Stimulated activated CD8-positive, alpha-beta memory T cell treated with anti-CD3 and anti-CD28 coated beads, Interleukin-15, amount 100 ng/mL, for 4 hours (primary cell): ENCODE measurements at places on chromosomes 1 and 21.

DNA sequence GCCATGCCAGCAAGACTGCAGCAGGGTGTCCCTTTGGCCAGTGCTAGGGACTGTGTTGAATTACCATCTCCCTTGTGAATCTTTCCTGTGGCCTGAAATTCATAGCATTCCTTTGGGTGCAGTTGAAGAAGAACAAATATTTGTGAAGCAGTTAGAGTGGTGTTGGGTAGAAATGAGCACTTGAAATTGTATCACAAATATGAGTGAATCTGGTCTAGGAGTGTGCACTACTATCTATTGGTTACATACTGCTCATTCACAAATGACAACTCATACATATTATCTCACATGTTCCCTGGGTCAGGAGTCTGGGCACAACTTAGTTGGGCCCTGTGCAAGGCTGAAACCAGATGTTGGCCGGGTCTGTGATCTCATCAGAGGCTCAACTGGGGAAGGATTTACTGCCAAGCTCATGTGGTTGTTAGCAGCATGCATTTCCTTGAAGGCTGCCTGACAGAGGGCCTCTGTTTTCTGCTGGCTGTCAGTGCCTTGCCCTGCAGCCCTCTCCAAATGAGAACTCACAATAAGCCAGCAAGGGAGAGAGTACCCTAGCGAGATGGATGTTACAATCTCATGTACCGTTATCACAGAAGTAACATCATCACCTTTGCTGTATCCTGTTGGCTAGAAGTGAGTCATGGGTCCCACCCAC, 23.8 kb downstream of the AJAP1 start:
- DNase-seq, result no peak

DNA sequence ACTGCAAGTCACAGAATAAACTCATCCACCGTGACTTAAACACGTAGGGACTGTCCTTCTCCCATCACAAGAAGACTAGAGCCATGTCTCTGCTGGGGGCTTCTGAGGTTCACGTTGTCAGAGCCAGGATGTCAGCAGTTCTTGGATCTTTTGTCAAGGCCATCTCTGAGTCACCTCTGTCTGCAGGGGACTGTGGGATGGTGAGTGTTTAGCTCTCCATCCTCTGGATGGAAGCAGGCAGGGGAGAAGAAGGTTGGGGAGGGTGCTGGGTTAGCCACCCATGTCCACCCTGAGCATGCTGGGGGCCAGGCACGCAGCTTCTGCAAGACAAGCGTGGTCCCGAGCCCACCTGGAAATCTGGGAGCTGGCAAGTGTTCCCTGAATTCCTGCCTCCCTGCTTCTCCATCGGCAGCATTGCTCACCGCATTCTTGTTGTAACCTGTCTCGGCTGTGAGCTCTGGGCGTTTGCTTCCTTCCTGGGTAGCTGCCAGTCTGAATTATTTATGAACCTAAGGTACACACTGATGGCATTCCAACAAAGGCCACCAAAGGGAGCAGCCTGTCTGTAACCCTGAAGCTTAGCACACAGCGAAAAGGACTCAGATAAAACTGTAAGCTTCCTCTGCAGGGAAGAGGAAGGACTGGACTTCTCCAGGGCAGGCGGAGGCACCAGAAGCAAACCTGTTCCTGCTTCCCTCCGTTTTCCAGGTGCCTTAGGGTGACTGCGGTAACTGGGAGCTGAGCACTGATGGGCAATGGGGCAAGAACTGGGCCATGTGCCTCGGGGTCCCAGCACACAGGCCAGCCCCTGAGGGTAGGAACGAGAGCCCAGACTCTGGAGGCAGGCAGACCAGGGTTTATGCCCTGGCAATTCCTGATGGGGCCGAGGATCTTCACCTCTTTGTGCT, 88.6 kb downstream of the RIPK4 start:
- DNase-seq, result no peak

- DNase-seq, result no peak
Measured at GRCh38 chr1:206415942-206416341, 54.3 kb upstream of the IKBKE start.

DNA sequence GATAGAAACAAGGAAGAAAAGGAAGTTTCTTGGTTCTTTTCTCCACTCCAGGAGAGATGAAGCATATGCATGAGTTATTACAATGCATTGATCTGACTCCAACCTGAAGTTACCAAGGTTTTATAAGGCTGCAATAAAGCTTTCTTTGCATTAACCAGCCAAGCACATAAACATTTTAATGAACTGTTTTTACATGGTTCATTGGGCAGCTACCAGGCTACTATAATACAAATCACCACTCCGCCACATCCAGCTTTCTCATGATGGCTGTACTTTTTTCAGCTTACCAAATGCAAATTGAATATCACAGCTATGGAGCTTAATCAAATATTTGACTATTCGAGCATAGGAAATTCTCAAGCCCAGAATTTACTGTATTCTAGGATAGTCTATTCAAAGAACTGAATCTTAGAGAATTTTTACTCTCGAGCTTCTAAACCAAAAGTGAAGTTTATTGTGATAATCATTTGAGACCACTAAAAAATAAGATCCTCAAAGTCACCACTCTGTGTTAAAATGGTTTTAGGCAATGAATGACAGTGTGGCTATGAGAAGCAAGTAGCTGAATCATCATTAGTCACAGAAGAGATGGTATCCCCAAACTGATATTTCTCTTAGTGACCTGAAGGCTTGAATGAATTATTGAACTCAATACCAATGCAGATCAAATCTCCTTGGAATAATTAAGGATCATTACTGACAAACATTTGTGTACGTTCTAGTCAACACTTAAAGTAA, 58.6 kb upstream of the ZNF281 start:
- no peak for DNase-seq

DNA sequence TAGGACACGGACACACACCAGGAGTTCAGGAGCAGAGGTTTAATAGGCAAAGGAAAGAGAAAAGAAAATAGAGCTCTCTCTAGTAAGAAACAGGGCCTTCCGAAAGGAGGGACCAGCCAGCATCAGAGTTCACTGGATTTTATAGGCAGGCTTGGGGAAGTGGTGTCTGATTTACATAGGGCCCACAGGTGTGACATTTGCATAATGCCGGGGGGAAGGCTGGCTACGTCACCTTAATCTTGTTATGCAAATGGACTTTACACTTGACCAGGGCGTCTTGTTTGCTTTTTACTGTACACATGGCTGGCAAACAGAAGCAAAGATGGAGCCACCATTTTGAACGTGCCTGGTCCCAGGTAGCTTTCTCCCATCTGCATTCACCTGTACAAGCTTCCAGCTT, at the start of gene OR14A16:
Gene OR14A16, minus strand, starts transcription at position 97 of the 400 bp plus-strand sequence. CDS start 8,390 bp downstream, outside the sequence.
- DNase-seq, result no peak

- DNase-seq, result no peak
Measured at GRCh38 chr1:26938004-26938658, 16.6 kb downstream of the NUDC start.

- DNase-seq, result no peak
Measured at GRCh38 chr1:213623064-213623581, 364.6 kb upstream of the PROX1 start.

DNA sequence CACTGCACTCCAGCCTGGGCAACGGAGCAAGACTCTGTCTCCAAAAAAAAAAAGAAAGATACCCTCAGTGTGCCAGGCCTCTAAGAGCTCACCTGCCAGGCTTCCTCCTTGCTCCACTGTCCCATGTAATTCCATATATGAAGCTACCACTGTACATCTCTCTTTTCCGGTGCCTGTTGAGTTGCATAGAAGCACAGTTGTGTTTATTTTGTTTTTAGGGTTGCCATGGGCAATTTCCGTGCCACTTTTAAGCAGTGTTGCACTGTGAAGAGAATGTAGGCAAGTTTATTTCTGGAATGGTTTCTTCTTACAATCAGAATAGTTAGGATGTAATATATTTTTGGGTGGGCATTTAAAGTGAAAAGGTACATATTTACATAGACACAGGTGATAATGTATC, 23.3 kb downstream of the MR1 start:
- no peak for DNase-seq

DNA sequence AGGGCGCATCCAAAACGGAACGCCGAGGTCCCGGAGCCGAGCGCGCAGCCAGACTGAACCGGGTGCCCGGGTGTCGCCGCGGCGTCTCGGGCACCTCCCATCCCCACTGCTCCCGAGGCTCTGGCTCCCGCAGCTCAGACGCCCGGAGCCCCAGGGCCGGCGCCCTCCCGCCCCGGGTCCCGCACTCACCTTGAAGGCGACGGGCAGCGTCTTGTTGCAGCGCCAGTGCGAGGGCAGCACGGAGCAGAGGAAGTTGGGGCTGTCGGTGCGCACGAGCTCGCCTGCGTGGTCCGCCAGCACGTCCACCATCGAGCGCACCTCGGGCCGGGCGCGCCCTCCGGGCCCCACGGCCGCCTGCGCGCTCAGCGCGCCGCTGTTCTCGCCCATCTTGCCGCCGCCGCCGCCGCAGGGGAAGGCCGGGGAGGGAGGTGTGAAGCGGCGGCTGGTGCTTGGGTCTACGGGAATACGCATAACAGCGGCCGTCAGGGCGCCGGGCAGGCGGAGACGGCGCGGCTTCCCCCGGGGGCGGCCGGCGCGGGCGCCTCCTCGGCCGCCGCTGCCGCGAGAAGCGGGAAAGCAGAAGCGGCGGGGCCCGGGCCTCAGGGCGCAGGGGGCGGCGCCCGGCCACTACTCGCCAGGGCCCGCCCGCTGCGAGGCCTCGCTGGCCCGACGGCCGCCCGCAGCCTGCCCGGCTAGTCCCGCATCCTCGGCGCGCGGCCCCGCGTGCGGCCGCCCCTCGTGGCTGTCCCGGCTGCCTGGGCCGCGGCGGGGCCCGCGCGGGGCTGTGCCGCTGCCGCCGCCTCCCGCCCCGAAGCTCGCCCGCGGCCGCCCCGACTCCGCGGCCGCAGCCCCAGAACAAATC, 447 bp downstream of the RUNX3 start:
- no peak for DNase-seq

GRCh38 chr1:11238311-11238710, 24.0 kb downstream of the MTOR start:
- DNase-seq, result no peak

DNA sequence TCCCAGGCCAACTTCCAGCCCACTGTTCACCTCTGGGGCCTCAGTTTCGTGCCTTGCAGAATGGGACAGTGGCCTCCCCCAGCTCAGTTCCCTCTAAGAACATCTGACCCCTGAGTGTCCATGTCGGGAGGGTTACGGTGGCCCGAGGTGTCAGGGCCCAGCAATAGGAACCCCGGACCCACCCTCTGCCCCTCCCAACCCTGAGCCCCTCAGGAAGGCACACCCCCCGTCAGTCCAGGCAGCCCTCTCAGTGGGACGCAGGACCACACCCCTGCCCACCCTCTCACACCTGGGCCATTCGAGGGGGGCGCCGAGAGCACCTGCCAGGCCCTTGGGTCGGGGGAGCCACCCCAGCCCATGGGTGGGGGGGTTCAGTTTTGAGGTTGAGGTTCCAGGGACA, 447 bp downstream of the TTC34 start:
- no peak for DNase-seq

DNA sequence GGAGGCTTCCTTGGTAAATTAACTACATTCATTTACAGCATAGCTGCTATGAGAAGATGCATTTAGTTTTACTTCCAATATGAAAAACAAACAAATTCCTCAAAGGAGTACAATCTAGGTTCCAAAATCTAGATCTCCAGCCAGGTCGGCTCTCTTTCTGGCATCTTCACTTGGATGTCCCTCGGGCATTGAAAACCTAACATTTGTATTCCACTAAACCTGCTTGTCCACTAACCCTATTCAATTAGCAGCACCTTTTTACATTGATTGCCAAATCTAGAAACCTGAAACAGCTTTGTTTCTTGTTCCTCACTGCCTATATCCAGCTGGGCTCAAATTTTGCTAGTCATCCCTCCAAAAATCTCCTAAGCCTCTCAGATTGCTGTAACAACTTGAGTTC, 14.3 kb upstream of the CXADR start:
- no peak for DNase-seq

- no peak for DNase-seq
Measured at GRCh38 chr1:241167121-241167630, 189.8 kb downstream of the RGS7 start.

GRCh38 chr1:109768820-109769219, 5.1 kb upstream of the EPS8L3 start:
- no peak for DNase-seq

GRCh38 chr1:156276966-156277381, 5.7 kb downstream of the SMG5 start:
- no peak for DNase-seq

DNA sequence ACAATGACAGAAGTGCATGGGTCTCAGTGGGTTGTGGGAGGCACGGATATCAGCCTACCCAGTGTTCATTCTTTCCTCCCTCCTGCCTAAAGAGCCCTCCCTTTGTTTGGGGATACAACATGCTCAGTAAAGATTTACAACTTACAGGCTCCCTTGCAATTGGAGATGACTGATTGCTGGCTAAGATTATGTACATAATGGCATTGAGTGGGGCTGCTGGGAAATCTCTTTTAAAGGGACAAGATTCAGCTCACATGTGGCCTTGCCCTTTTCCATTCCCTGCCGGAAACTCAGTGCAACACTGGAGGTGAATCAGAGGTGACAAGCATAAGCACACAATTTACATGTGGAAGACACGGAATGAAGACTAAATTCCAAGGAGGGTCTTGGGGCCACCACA, 83.7 kb upstream of the CHRM3 start:
- no peak for DNase-seq

DNA sequence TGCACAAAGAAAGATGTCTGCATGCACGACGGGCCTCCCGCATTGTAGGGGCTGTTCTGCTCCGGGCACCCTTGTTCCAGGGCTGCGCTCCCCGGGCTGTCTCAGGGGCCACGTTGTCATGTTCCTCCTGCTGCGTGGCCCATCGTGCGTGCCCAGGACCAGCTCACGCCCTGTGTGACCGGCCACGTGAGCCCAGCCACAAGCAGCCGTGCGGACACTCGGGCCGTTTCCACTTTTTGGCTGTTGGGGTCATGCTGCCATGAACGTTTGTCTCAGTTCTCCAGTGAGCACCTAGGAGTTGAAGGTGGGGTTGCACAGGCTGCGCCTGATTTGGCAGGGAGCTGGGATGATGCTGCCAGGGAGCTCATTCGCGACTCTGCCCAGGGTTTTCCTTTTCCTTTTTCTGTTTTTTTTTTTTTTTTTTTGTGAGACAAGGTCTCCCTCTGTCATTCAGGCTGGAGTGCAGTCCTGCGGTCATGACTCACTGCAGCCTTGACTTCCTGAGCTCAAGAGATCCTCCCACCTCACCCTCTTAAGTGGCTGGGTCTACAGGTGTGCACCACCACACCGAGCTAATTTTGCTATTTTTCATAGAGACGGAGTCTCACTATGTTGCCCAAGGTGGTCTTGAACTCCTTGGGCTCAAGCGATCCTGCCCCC, 17.4 kb downstream of the PDXK start:
- no peak for DNase-seq

GRCh38 chr1:225565847-225566246, 87.1 kb downstream of the ENAH start:
- no peak for DNase-seq

DNA sequence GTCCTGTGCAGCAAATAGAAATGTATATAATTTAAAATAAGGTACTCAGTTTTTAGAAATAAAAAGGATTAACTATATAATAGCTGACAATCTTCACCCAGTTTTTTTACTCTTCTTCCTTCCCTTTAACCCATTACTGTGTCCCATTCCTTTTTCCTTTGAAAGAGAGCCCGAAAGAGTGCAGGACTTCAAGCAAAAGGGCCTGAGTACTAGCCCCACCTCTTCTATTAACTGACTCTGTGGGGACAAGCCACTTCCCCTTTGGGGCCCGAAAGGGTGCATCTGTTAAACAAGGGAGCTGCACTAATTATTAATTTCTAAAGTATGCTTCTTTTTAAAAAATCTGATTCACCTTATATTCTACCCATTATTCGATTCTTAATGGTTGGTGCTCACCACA, 3.3 kb downstream of the USP24 start:
- DNase-seq, result no peak

GRCh38 chr1:158295791-158296190, 6.1 kb downstream of the CD1C start:
- DNase-seq, result no peak

GRCh38 chr1:33902486-33903209, 38.8 kb downstream of the HMGB4 start:
- no peak for DNase-seq
